ENCODE measurements at places on chromosomes 5 and 9.

GRCh38 chr5:179588166-179588565 is 35.3 kb downstream of the HNRNPH1 start:
- DNase-seq: no peak
- H3K4me1 ChIP-seq: no peaks in the 10 kb centered on the region
- H3K36me3 ChIP-seq: peaks cover 8% of the 10 kb centered on the region

DNA sequence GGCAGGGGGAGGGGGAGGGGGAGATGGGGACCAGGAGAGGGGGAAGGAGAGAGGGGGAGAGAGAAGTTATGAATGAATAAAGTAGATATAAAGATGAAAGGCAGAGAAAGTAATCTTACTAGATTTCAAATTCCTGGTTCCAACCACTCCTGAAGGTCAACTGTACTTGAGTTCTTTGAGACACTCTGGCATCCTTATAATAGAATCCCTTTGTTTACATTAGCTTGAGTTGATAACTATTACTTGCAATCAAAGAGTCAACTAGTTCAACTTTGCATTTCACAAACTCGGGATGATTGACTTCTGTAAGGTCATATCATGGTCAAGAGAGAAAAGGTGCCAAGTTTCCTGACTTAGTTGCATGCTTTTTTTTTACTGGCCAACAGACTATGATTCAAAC is 42.2 kb downstream of the BAAT start:
- no peak for DNase-seq
- H3K36me3 ChIP-seq: no peaks in the 10 kb centered on the region
- H3K27me3 ChIP-seq: no peaks in the 10 kb centered on the region
- no peak overlapping the region for H3K27ac ChIP-seq
- no peaks in the 10 kb centered on the region for H3K4me1 ChIP-seq
- H3K4me3 ChIP-seq: no peak overlapping the region

GRCh38 chr5:79151942-79152671 is 40.5 kb downstream of the BHMT start:
- DNase-seq: no peak
- H3K27me3 ChIP-seq: no peaks in the 10 kb centered on the region
- no peak overlapping the region for H3K4me3 ChIP-seq
- H3K36me3 ChIP-seq: no peaks in the 10 kb centered on the region
- H3K27ac ChIP-seq: no peak overlapping the region

DNA sequence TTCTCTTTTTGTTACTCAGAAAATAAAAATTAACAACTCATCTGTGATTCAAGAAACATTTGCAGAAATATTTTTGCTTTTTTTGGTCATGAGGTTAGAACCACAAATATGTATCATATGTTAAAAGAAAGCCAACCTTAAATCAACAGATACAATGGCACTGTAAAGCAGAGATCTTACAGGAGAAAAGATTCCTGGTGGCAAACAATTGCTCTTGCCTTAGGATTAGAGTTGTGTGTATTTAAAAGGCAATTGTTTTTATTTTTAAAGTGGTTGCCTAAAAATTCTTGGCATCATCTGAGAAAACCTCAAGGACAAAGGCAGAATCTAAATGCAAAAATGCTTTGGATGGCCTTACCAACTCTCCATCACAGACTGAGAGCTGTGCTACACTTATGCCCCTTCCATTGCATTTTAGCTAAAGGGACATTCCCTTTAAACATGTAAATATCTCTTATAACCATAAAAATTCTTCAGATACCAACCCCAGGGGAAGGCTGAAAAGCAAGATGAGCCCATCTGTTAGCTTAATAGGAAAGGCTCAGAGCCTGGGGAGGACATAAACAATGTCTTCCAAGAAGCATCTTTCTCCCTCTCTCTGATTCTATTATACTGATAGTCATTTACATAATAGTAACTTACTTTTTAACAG is 100.4 kb downstream of the FAM114A2 start:
- no peaks in the 10 kb centered on the region for H3K36me3 ChIP-seq
- no peak overlapping the region for H3K4me3 ChIP-seq
- H3K27me3 ChIP-seq: no peaks in the 10 kb centered on the region
- DNase-seq: no peak

GRCh38 chr9:131296906-131297500 is 7.5 kb downstream of the PLPP7 start:
- no peaks in the 10 kb centered on the region for H3K36me3 ChIP-seq
- no peaks in the 10 kb centered on the region for H3K27me3 ChIP-seq
- no peak overlapping the region for H3K27ac ChIP-seq
- H3K4me3 ChIP-seq: no peak overlapping the region

DNA sequence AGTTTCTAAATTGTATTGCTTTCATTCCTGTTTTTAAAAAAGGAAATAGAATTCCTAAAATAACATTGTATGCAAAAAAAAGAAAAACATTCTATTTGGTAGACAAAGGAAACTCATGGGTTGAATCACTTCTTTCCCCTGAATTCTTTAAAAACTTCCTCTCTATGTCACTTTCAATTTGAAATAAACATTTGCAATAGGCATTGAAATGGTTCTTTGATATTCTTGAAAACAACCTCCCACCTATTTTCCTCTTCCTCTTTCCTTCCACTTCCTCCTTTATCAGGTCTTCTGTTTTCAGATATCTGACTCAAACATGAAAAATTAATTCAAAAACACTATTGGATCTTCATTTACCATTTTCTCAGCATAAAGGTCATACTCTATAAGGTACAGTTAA is 442.0 kb upstream of the MEF2C start:
- H3K4me1 ChIP-seq: no peaks in the 10 kb centered on the region
- H3K36me3 ChIP-seq: no peaks in the 10 kb centered on the region
- no peak for DNase-seq
- H3K27me3 ChIP-seq: no peaks in the 10 kb centered on the region

- no peak overlapping the region for H3K27ac ChIP-seq
- no peaks in the 10 kb centered on the region for H3K4me1 ChIP-seq
- no peaks in the 10 kb centered on the region for H3K27me3 ChIP-seq
- no peaks in the 10 kb centered on the region for H3K36me3 ChIP-seq
Measured at GRCh38 chr9:86531971-86532640, 177.9 kb upstream of the TUT7 start.

GRCh38 chr5:33507426-33507825 is 66.7 kb downstream of the TARS1 start:
- no peak overlapping the region for H3K27ac ChIP-seq
- H3K4me3 ChIP-seq: no peak overlapping the region
- no peaks in the 10 kb centered on the region for H3K27me3 ChIP-seq
- H3K36me3 ChIP-seq: no peaks in the 10 kb centered on the region

GRCh38 chr9:24245988-24246387 is 299.7 kb downstream of the IZUMO3 start:
- no peaks in the 10 kb centered on the region for H3K36me3 ChIP-seq
- H3K4me3 ChIP-seq: no peak overlapping the region
- H3K27ac ChIP-seq: no peak overlapping the region
- H3K4me1 ChIP-seq: no peaks in the 10 kb centered on the region
- H3K27me3 ChIP-seq: no peaks in the 10 kb centered on the region
- DNase-seq: no peak

GRCh38 chr9:7284517-7284916 is 515.1 kb downstream of the DMAC1 start:
- H3K27me3 ChIP-seq: no peaks in the 10 kb centered on the region
- no peak overlapping the region for H3K27ac ChIP-seq
- no peak for DNase-seq
- H3K4me3 ChIP-seq: no peak overlapping the region
- H3K4me1 ChIP-seq: no peaks in the 10 kb centered on the region
- H3K36me3 ChIP-seq: no peaks in the 10 kb centered on the region

DNA sequence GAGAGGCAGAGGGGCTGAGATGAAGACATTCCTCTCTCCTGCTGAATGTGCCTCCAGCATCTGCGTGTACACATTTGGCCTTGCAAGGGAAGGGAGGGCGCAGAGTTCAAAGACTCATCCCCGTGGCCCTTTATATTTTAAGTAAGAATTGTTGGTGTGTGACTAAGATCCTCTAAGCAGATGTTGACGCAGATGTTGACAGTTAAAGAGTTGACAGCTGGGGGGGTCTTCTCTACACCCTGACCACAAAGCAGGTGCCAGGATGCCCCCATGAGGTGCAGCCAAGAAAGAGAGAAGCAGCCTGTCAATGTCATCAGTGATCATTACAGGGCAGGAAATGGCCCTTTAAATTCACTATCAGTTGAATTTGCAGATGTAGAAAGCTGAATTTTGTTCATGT is 262.9 kb downstream of the IRX1 start:
- no peaks in the 10 kb centered on the region for H3K27me3 ChIP-seq
- no peak for DNase-seq
- H3K4me1 ChIP-seq: no peaks in the 10 kb centered on the region
- H3K4me3 ChIP-seq: no peak overlapping the region
- no peak overlapping the region for H3K27ac ChIP-seq

DNA sequence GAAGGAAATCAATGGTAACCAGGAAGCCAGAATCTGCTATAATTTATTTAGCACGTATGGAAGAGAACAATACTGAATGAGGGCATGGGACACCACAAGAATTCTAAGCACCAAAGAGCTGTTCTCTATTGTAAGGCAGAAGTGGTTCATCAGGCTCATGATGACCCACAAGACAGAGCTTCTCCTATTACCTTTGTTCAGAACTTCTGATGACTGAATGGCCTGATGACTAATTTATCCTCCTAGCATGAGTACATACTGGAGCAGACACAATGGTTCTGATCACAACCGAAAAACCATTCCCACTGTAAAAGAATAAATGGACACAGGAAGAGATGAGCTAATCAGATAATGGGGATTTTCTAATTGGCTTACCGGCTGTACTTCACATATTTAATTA is 329.8 kb upstream of the PDE4D start:
- DNase-seq: no peak
- H3K27ac ChIP-seq: no peak overlapping the region
- no peaks in the 10 kb centered on the region for H3K36me3 ChIP-seq

DNA sequence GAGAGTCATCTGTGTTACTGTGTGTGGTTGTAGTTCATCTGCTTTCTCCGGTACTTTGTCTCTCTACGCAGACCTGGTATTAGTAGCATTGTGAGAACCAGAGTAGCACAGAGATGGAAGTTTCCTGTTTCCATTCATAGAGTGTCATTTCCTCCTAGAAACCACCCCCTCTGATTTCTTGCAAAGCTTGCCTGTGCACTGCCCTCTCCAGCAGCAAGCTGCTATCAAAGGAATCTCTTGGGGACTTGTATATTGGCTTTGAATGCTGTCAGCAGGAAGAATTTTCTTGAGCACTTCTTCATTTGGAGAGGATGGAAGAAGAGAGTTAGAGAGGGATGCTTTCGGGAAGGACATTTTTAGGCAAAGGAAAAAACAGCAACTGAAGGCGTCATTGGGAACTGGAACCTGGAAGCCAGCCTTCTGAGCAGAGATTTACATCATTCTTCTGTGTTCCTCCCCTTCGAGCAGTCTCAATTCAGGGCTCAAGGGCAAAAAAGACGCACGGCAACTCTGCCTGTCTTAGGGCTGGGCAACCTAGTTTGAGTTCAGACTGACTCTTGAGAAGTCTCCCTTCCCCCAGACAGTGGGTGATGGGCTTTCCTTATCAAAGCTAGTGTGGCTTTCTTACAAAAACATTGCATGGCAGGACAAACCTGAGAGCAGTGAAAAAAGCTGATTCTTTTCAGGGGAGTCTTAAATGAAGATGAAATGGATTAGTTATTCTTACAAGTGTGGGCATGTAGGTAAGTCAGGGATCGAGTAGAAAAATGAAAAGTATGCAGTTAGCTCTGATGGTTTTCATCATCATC is 226.3 kb downstream of the AOPEP start:
- H3K4me1 ChIP-seq: peaks cover 3% of the 10 kb centered on the region
- no peak for DNase-seq
- no peak overlapping the region for H3K27ac ChIP-seq
- no peak overlapping the region for H3K4me3 ChIP-seq
- no peaks in the 10 kb centered on the region for H3K27me3 ChIP-seq

DNA sequence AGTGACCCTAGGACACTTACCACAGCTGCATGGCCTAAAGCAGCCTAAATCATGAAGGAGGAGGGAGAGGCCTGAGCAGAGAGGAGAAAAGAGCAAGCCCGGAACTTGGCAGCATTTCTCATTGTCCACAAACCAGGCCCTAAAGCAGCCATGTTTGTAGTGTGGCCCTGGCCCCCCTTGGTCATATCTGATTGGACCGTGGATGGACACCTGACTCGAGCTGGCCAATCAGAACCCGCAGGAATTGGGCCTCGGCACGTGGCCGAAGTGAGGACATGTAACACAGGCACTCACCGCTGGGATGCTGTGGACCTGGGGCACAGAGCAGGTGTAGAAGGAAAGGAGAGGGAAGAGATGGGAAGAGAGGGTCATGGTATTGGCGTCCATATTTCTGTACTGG is 56.9 kb downstream of the ASS1 start:
- no peaks in the 10 kb centered on the region for H3K36me3 ChIP-seq
- no peak overlapping the region for H3K27ac ChIP-seq
- no peaks in the 10 kb centered on the region for H3K4me1 ChIP-seq
- no peak overlapping the region for H3K4me3 ChIP-seq

DNA sequence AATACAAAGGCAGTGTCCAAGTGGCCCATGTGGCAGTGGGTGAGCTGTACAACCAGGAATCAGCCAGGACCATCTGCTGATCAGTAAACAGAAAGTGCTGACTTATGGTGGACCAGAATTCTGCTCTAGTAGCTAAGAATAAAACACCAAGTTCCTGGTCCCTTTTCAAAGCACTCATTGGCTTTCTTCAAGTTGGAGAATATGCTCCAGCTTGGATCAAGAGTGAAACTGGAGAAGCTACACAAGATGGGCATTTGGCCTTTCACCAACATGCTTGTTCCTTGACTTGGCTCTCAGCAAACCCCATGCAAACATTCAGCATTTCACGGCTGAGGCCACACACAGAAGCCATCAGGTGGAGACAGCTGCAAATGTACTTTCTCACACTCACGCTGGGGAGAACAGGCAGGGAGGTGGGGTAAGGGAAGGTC is 32.1 kb downstream of the MARCHF3 start:
- no peak overlapping the region for H3K27ac ChIP-seq
- no peaks in the 10 kb centered on the region for H3K4me1 ChIP-seq
- no peak overlapping the region for H3K4me3 ChIP-seq
- H3K27me3 ChIP-seq: no peaks in the 10 kb centered on the region
- DNase-seq: no peak

DNA sequence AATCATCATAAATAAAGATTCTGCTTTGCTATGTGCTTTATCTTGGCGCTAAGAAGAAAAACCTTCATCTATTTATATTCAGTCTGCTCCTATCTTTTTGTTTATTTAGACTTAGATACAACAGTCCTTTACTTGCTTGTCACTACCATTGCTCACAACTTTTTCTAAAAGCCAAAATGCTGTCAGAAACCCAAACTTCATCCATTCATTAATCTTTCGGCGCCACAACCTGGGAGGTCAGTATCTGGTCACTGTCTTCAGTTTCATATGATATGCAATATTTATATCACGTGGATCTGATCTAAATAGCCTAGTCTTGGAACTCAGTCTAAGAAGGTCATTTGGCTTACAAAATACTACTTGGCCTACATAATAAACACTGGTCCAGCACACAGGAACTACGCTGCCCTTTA is 159.3 kb upstream of the TARS1 start:
- no peaks in the 10 kb centered on the region for H3K4me1 ChIP-seq
- no peaks in the 10 kb centered on the region for H3K27me3 ChIP-seq
- no peaks in the 10 kb centered on the region for H3K36me3 ChIP-seq
- H3K27ac ChIP-seq: no peak overlapping the region
- no peak overlapping the region for H3K4me3 ChIP-seq
- DNase-seq: no peak

Data from colonic mucosa (tissue), 4 donors.